Caudate nucleus (tissue), 63 donors: ENCODE measurements at places on chromosomes 7 and 10.

GRCh38 chr10:100140070-100140469, 45.8 kb downstream of the ERLIN1 start:
- no peak for DNase-seq

- DNase-seq, result no peak
Measured at GRCh38 chr7:16815001-16815400, 10.2 kb upstream of the AGR2 start.

DNA sequence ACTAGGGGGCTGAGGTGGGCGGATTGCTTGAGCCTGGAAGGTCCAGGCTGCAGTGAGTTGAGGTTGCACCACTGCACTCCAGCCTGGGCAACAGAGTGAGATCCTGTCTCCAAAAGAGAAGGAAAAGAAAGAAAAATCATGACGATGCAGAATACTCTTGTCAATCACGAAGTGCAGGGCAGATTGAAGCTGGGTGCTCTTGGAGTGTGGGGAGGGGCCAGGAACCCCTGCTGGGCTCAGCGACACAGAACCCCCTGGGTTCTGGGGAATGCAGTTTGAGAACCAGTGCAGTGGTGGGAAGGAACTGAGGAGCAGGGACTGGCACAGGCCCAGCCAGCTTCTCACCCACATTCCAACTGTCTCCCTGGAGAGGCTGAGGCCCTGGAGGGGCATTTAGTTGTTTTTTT, 10.8 kb upstream of the INTS1 start:
- no peak for DNase-seq

DNA sequence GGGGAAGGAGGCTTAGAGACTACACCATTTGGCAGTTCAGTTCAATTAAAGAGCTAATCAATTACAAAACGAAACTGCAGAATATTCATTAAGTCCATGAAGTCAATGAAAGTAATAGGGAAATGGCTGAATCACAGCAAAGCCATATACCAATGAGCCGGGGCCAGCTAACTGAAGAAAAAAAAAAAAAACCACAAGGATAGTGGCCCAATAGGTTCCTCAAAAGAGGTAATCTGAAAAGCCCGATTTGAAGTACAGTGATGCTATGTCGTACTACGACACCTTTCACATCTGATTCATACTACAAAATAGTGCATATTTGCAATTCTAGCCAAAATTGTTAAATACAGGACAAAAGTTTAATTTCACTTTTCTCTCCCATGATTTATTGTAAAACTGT, 2.5 kb downstream of the ARHGAP12 start:
- DNase-seq, result no peak

GRCh38 chr7:153943457-153943856, 108.7 kb upstream of the DPP6 start:
- DNase-seq, result no peak

GRCh38 chr10:112585126-112585525, 138.1 kb downstream of the VTI1A start:
- no peak for DNase-seq

DNA sequence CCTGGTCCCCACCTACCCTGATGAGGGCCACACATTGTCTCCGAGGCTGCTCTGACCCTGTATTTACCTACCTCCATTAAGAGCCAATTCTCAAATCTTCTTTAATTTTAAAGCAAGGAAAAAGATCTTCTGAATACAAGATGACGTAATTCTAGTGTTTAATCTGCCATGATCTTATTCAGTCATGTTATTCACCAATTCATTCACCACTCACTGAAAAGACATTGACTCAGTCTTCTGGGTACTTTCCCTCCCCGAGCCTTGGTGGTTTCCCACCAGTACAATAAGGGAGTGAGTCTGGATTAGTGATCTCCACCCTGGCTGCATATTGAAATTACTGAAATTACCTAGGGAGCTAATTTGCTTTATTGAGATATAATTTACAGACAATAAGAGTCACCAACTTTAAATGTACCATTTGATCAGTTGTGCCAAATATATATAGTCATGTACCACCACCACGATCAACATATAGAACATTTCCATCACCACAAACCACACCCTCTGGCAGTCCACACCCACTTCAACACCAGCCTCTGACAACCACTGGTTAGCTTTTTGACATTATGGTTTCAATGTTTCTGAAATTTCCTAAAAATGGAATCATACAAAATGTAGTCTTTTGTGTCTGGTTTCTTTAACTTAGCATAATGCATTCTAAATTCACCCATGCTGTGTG, 117.5 kb upstream of the UNC5B start:
- DNase-seq, result no peak

DNA sequence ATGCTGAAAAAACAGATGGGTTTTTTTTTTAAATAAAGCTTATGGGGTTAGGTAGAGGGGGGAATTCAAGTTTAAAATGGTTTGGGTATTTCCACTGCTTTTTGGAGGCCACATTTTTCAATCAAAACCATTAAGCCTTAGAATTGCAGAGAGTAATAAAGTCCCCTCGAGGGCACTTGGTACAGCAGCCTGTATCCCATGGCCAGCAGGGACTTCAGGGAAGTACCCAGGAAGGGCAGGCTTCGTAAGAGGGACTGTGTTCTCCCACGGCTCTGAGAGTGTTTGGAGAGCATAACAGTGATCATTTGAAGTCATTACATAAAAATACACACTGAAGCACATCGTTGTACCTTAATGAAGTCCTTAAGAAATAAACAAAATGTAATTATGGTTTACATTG, 432.7 kb downstream of the DPP6 start:
- no peak for DNase-seq

DNA sequence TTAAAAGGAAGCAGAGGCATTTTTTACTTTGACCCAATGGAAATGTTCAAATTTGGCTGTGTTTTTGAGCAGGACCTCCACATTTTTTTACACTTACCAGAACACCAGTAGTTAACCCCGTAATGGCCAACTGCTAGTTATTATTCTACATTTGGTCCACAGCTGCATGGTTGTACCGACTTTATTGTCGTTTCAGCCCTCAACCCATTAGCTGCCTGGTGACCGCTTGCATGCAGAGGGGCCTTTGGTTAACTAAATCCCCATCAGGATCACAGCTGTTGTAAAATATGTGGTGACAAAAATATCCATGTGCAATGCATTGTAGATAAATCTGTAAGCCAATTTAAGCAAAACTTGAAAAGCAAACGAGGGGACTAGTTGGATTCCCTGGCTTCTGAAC, 342.2 kb upstream of the MEOX2 start:
- no peak for DNase-seq

DNA sequence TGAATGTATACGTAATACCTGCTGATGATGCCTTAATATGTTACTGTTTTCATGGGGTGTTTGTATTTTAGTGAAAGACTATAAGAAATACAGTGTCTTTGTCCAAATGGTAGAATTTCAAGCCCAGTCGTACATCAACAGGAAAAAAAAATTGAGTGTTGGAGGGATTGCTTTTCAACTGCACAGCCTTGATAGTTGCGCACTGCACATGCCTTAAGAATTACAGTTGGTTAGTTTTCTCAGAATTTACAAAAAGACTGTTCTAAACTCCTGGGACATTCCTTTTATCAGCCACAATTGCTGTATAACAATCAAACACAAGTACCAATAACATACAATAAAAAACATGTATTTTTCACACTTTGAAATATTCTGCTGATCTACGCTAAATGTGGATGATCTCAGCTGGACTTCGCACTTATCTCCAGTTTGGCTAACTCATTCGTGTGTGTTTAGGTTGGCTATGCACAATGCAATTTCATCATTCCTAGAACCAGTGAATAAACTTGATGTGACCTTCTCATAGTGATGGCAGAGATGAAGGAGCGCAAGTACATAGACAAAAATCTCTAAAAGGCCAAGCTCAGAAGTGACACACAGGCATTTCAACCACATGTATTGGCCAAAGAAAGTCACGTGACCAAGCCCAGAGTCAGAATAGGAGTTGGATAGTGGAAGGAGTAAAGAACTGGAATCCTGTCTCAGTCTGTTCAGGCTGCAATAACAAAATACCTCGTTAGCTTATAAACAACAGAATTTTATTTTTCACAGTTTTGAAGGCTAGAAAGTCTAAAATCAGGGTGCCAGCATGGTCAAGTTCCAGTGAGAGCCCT, 152.3 kb downstream of the IPMK start:
- DNase-seq, result no peak

GRCh38 chr7:110573862-110574528, 516.9 kb upstream of the LRRN3 start:
- no peak for DNase-seq

DNA sequence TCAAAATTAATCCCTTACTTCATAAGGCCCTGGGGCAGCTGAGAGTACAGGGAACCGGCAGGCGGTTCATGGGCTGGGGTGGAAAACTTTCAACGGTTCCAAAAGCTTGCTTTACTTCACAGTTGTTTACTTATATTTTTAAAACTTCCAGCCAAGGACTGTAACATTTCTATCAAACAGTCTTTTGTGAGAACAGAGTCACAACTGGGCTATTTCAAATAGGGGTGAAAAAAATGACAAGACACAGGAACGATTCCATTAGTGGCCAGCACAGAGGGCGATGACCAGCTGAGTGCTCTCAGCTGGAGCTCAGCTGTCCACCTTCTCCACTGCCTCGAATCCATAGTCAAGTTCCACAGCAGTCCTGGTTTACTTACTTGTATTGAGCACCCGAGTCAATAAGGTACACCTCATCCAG, 48.2 kb downstream of the XPNPEP1 start:
- no peak for DNase-seq

DNA sequence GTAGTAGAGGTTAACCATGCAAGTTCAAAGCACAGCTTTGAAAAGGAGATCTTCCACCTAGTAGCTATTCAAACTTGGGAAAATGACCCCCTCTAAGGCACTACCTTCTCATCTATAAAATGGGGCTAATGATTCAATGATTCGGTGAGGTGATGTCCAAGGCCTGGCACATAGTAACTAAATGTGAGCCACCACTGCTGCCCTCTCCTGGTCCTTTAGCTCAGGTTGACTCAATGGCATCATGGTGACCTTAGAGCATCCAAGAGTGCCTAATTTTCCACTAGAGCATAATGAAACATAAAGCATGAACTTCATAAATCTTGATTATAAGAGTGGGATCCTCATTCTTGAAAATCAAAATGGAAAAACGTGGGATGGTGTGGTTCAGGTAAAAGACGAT, 16.3 kb upstream of the PLCE1 start:
- DNase-seq, result no peak

DNA sequence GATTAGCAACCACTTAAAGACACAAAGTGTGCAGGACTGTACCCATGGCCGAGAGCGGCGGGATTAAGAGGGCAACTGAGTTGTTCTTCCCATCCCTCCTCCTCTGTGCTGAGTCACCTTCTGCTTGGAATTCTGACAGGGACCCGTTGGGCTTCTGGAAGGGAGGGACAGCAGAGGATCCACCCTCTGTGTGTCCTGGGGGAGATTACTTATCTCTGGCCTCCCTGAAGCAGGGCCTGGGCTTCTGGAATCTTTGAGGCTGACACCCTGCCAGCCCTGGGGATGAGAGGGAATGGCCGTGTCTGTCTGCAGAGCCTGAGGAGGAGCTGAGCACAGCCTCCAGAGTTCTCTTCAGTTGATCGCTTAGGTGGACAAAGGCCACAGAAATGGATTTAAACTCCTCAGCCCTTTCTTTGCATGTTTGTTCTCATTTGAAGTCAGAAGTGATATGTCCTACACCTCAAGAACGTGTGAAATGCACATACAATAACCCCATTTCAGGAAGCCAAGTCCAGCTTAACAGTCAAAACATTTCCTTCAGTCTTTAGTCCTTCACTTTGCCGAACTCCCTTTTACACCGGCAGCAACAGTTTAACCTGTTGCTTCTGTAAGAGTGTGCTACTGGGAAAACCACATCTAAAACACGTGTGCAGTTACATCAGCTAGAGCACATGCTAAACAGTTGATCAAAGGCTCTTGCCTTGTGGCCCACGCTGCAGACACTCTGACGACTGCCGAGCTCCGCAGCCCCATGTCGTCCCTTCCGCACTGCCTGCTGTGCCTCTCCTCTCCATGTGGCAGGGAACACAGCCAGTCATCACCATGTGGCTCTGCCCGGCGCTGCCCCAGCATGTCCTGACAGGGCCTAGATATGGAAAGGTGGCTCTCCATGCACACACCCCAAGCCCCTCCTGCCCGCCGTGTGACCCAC, 55.7 kb downstream of the IKZF1 start:
- DNase-seq, result no peak

DNA sequence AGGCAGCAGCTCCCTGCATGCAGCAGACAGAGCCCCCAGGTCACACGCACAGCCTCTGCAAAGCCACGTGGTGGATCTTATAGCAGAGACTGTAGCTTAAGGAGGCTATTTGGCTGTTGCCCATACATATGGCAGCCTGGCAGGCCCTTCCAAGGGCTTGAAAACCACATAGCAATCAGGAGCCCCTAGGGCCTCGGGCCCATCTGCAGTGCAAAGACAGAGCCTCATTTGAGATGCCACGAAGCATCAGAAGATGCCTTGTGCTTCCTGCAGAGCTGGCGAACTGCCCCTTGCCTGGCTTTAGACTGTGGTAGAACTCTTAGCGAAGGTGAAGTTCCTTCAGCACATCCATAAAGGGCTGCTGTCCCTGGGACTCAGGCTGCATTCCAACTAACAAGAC, 309.9 kb downstream of the GRID1 start:
- DNase-seq, result no peak

GRCh38 chr7:22430457-22430856, 69.5 kb downstream of the STEAP1B start:
- no peak for DNase-seq

GRCh38 chr10:43765516-43765915, 116.8 kb upstream of the ZNF32 start:
- no peak for DNase-seq

GRCh38 chr7:128209229-128210035, 31.6 kb upstream of the LEP start:
- peak; percentile 51 for DNase-seq

GRCh38 chr7:35263396-35263795, 9.5 kb upstream of the TBX20 start:
- DNase-seq, result no peak

DNA sequence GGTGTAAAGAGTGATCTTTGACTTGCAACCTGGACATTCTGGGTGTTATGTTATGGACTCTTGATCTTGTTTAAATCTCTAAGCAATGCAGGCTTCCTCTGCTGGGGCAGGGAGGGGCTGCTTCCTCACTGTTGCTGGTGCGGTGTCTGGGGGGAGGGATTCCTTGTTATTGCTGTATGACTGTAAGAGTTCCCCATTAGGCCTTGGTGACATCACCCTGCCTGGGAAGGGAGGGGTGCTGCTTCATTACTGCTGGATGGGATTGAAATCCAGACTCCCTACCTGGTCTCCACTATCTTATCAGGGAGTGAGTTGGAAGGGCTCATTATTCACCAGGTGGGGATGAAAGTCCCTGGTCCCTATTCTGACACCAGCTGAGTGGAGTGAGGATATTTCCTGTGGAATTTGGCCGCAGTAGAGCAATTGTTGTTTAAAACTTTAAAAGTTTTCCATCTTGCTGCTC, 8.8 kb downstream of the OGDH start:
- DNase-seq, result no peak

DNA sequence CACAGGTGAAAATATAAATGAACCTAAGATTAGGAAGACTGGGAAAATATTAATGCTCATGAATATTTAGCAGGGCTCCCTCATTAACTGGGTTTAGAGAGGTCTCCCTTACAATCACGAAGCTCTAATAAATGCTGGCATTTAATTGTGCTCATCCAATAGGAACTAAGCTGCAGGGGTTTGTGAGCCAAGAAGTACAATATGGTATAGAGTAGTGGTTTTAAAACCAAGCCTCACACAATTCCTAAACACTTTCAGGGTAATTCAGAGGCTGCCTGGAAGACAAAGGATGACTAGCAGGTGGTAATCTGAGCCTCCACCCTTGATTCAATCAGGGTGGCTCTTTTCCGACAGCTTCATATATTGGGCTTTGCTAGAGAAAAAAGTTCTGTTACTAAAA, 103.3 kb downstream of the GPAM start:
- DNase-seq, result no peak
